ENCODE measurements at places on chromosomes 1 and 21. TPM values are rescaled to one million over a fixed set of nuclear protein-coding genes. Genes with fewer than 3 reads are reported as not detected.

C2CD4D gene
- total RNA-seq, result 2.7 TPM

FBLIM1 gene
- not detected for total RNA-seq

CLDN17 gene
- total RNA-seq, result not detected

GBP2 gene
- total RNA-seq, result 351 TPM

ARHGAP30 gene
- total RNA-seq, result 106 TPM

NKAIN1 gene
- not detected for total RNA-seq

- no peak overlapping the region for H3K27ac ChIP-seq
- no peak for DNase-seq
- no peaks in the 10 kb centered on the region for H3K27me3 ChIP-seq
- H3K4me1 ChIP-seq, result peaks cover 9% of the 10 kb centered on the region
- no peak overlapping the region for H3K4me3 ChIP-seq
These were observed 130.5 kb downstream of the BACH1 start for GRCh38 chr21:29429218-29429617.

GRCh38 chr1:213582976-213583567 is 404.7 kb upstream of the PROX1 start:
- no peaks in the 10 kb centered on the region for H3K36me3 ChIP-seq
- H3K27me3 ChIP-seq, result peaks cover 2% of the 10 kb centered on the region
- DNase-seq, result no peak
- no peak overlapping the region for H3K27ac ChIP-seq
- no peak overlapping the region for H3K4me3 ChIP-seq

DNA sequence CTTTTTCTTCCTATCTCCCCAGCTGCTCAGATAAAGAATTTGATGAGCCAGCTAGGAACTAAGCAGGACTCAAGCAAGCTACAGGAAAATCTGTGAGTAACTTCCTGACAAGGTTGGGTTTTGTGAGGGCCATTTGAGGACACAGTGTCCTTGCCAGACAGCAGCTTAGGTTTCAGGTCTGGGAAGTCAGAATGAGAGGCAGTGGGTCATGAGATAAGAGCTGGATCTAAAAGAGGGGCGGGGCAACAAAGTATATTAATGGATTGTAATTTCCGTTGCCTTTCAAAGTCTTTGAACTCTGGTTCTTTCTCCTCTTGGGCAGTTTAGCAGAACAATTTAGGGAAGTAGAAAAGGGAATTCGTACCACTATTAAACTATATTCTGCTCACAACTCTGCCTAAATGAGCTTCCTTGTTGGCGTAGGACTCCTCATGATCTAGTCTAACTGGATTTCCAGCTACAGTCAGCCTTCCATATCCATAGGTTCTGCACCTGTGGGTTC is 16.6 kb downstream of the STX12 start:
- H3K36me3 ChIP-seq, result peaks cover 15% of the 10 kb centered on the region
- no peak for DNase-seq
- H3K4me1 ChIP-seq, result peaks cover 13% of the 10 kb centered on the region
- no peaks in the 10 kb centered on the region for H3K27me3 ChIP-seq
- H3K4me3 ChIP-seq, result no peak overlapping the region

DNA sequence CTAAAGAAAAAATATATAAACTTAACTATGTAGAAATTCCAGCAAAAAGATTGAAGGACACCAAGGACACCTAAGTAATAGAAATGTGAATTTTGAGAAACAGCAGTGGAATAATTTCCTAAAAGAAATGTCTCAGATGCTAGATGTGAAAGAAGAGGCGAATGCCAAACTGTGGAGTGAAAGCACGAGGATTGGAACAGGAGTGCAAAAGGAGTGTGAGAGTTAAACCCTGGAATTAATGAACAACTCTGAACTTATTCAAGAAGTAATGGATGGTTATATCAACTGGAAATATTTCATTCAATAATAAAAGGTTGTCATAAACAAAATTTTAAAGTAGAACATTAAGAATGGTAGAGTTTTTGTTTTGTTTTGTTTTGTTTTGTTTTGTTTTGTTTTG is 78.5 kb upstream of the SGIP1 start:
- H3K4me3 ChIP-seq, result no peak overlapping the region
- no peaks in the 10 kb centered on the region for H3K36me3 ChIP-seq
- DNase-seq, result no peak
- H3K4me1 ChIP-seq, result no peaks in the 10 kb centered on the region
- H3K27ac ChIP-seq, result no peak overlapping the region
- no peaks in the 10 kb centered on the region for H3K27me3 ChIP-seq

DNA sequence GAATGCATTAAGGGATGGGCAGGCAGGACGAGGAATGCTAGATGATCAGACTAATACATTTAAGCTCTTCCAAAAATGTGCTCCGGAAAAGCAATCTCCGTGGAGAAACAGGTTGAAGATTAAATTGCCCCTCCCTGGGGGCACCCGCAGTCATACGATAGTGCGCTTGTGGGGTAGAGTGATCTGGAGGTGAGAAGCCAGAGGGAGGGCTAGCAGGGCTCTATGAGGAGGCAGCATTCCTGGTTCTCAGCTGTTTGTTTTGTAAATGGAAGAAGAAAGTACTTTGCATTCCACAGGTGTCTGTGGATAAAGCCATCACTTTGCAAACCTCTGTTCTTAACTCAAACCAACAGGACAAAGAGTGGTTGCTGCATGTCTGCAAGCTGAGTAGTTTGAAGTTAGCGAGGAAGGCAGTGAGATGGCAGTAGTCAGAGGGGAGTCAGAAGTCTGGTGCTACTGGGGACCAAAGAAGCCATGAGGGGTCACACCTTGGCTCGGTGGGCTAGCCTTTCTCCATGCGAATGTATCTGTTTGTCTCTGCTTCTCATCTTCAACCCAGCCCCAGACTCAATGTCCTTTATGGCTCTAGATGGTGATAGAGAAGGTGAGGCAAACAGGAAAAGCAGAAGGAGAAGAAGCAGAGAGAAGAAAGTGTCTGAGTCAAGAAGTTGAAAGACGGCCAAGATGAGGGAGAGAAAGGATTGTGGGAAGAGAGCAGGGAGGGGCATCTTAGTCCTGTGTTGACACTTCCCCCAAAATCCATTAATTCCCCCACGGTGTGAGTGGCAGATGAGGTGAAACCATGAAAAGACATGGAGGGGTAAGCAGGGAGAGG is 65.2 kb upstream of the GJA8 start:
- H3K27me3 ChIP-seq, result no peaks in the 10 kb centered on the region
- no peak for DNase-seq
- peaks cover 8% of the 10 kb centered on the region for H3K4me1 ChIP-seq
- no peaks in the 10 kb centered on the region for H3K36me3 ChIP-seq

GRCh38 chr1:11377954-11378353 is 101.0 kb upstream of the DISP3 start:
- H3K27me3 ChIP-seq, result no peaks in the 10 kb centered on the region
- DNase-seq, result no peak
- no peak overlapping the region for H3K27ac ChIP-seq

- H3K27ac ChIP-seq, result no peak overlapping the region
- H3K36me3 ChIP-seq, result peaks cover 6% of the 10 kb centered on the region
- no peak for DNase-seq
These were observed 36.1 kb downstream of the LRIF1 start for GRCh38 chr1:110927484-110928075.

- H3K27me3 ChIP-seq, result peaks cover 12% of the 10 kb centered on the region
- no peak for DNase-seq
- no peak overlapping the region for H3K4me3 ChIP-seq
These were observed 44.5 kb downstream of the MARK1 start for GRCh38 chr1:220572416-220572815.

DNA sequence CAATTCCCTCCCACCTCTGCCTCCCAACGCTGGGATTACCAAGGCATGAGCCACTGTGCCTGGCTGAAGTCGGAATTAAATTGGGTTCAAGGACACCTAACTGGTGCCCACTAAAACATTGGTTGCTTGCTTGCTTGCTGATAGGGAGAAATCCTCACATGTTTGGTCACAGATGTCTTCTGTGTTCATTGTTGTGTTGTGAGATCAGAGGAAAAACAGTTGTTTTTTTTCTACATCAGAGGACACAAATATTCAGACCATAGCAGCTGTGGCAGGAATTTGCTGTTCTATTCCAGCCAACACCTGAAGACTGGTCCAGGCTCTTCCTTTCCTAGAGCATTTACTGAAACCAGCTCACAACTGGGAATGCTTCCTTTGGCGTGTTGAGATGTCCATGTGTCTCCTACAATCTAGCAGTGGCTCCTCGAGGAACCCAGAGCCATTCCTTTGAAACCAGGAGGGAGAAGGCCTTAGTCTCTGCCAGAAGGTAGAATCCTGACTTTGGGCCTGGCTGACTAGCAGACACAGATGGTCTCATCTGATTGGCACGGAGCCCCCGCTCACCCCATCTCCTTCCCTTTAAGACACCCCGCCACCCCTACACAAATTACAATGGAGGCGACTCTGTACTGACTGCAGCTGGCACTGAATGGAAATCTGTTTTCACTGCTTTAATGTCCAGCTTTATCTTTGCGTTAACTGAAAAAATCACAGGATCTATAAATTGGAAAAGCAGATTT is 24.3 kb upstream of the TRIM17 start:
- H3K36me3 ChIP-seq, result peaks cover 2% of the 10 kb centered on the region
- H3K4me3 ChIP-seq, result no peak overlapping the region
- DNase-seq, result no peak
- peaks cover 9% of the 10 kb centered on the region for H3K4me1 ChIP-seq
- H3K27me3 ChIP-seq, result peaks cover 30% of the 10 kb centered on the region

DNA sequence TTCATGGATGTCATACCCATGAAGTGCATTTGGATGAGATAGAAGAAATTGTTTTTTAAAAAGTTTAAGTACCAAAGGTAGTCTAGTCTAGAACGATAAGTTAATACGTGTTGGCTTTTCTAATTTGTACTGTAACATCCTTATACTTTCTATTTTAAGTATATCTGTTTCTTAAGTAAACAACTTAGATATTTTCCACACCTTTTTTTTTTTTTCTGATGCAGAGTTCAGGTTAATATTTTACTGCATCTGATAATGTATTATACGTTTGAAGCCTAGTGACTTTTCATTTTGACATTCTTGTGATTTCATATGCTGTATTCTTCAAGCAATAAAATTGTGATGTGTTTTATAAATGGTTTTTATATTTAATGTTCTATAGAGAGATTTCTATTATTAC is 16.5 kb downstream of the DR1 start:
- H3K27ac ChIP-seq, result no peak overlapping the region
- peaks cover 43% of the 10 kb centered on the region for H3K36me3 ChIP-seq
- H3K4me3 ChIP-seq, result no peak overlapping the region
- H3K4me1 ChIP-seq, result peaks cover 32% of the 10 kb centered on the region
- DNase-seq, result no peak
- no peaks in the 10 kb centered on the region for H3K27me3 ChIP-seq

- no peak for DNase-seq
- H3K36me3 ChIP-seq, result peaks cover 46% of the 10 kb centered on the region
- H3K27me3 ChIP-seq, result no peaks in the 10 kb centered on the region
These were observed 5.5 kb downstream of the KLHL21 start for GRCh38 chr1:6596886-6597776.

DNA sequence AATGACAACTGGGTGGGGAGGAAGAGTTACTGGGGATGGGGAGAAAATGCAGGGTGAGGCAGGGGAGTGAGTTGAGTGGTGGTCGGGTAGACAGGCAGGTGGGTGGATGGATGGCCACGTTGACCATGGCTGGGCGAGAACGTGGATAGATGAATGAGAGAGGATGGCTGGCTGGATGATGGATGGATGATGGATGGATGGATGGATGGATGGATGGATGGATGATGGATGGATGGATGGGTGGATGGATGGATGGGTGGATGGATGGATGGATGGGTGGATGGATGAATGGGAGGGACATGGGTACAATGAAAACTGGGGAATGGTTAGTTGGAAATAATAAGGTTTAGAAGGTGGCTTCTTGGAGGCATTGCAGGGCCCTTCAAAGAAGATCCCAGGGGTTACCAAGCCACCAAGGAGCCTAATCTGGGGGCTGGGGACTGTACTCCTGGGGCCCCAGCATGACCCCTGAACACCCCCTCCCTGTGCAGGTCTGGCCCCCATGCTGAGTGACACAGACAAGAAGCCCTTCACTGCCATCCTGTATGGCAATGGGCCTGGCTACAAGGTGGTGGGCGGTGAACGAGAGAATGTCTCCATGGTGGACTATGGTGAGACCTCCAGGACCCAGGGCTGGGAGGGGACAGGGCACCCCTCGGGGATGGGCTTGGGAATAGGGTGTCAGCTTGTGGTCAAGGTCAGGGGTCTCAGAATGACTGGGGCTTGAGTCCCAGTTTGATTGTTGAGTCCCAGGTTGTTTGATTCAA is 67.0 kb downstream of the ALPL start:
- H3K36me3 ChIP-seq, result no peaks in the 10 kb centered on the region
- H3K27me3 ChIP-seq, result no peaks in the 10 kb centered on the region
- DNase-seq, result no peak
- H3K4me3 ChIP-seq, result no peak overlapping the region
- no peaks in the 10 kb centered on the region for H3K4me1 ChIP-seq
